Stimulated activated CD8-positive, alpha-beta memory T cell treated with anti-CD3 and anti-CD28 coated beads, Interleukin-2, amount 100 ng/mL, for 48 hours (primary cell): ENCODE measurements at places on chromosomes 2 and 18.

DNA sequence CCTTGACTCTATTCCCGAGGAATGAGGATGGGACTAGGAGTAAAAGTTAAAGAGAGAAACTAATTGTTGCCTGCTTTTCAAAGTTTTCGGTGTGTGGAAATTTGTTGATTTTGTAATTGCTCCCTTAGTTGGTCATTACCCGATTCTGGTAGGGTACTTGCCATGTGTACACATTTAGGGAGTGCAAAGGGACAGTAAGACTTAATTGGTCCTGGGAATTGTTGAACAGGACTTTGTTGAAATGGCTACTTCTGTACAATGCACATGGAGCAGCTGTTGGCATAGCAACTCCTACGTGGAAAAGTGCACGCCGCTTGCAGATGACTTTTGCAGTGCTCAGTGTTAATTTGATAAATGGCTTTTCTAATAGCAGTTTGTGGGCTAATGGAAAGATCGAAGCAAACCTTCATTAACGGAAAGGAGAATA is 22.9 kb downstream of the EPAS1 start:
- no peak for DNase-seq

DNA sequence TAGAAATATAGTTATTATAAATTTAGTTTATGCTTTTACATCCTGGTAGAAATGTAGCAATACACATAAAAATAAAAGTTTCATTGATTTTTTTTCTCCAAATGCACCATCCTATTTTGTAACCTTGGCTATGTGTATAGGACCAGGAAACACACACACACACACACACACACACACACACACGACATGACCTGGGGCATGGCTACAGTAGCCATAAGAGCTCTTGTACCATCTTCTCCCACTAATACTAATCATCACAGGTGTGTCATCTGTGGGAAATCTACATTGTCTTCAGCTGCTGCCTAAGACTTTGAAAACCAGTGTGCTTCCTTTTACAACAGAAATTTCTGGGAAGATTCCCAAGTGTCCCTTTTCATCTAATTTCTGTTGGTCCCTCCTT is 144.3 kb downstream of the MCFD2 start:
- DNase-seq: no peak

- no peak for DNase-seq
Measured at GRCh38 chr18:26532367-26533340, 15.7 kb downstream of the KCTD1 start.

DNA sequence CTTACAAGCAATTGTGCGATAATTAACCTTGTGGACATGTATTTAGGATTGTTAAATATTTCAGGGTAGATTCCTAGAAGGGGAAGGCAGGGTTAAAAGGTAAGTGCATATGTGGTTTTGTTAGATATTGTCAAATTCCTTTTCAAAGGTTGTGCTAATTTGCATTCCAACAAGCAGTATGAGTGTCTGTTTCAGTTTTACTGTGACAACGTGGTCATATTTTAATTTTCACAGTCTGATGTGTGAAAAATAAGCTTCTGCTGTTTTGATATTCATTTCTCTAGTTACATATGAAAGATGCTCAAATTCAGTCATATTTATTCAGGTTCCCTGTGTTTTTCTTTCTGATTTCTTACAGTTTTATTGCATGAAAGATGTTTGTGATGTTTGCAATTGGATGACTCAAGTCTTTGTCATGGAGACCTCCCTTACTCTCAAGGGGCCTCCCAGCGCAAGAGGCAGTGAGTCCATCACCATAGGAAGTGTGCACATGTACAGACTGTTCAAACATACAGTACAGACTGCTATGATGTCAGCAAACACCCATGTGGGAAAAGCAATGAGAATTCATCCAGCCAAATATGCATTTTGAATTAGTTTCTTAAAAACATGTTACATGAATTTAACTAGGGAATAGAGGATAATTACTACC is 310.8 kb downstream of the GALR1 start:
- no peak for DNase-seq

DNA sequence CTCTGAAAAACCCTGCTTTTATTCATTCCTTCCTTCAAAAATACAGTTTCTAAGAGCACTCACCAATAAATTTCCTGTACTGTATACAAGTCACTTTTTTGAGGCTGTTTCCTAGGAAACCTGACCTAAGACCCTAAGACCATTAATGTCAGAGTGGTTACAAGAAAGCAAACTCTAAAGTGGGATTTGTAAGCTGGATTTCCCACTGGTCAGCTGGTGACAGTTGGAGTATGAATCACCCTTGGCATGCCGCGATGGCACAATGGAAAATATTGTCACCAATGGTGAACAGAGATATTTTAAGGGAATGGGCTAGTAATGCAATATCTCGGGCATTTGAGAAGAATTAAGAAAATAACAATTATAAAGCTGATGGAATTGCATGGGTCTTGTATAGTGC is 101.9 kb downstream of the COL3A1 start:
- no peak for DNase-seq

DNA sequence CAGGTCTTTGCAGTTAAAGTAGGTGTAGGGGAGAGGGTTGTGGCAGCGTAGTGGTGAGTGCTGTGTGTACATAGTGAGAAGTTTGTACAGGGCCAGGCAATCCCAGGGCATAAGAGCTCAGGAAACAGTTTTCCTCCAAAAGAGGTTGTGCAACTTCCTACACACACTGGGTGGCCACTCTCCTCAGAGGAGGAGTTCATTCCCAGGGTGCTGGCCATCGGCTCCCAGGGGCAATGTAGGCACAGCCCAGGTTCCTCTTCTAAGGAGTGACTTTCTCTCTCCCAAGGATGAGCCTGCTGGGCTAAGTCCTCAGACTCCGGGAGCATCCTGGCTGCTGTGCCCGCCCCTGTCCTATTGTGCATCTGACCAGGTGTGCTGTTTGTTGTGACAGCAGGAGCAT is 3.0 kb downstream of the ACOXL start:
- DNase-seq: no peak

DNA sequence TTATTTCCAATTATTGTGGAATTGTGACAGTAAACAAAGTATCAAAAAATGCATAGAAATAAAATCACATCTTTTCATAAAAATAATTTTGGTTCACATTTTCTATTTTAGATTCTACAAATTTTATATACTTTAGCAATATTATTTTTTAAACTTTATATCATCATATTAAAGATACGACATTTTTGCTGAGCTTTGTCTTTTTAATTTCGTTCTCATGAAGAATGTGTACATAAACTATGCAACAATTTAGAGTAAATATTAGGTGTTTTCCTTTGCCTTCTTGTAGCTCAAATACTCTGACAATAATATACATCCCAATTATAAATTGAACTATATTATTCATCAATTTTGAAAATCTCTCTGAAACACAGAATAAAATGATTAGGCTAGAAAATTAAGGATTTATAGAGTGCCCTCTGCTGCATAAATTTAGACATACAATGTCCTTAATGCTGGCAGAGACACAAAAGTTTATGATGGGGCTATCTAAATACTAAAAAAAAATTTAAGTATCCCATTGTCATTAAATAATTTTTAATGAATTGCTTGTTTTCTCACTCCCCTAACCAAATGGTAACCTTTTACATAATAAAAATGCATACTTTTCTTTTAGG is 45.7 kb downstream of the CCDC102B start:
- no peak for DNase-seq
